ENCODE measurements at places on chromosomes 4 and X.

GRCh38 chr4:38179690-38180377, 219.6 kb downstream of the PTTG2 start:
- DNase-seq, result peak; percentile 88

DNA sequence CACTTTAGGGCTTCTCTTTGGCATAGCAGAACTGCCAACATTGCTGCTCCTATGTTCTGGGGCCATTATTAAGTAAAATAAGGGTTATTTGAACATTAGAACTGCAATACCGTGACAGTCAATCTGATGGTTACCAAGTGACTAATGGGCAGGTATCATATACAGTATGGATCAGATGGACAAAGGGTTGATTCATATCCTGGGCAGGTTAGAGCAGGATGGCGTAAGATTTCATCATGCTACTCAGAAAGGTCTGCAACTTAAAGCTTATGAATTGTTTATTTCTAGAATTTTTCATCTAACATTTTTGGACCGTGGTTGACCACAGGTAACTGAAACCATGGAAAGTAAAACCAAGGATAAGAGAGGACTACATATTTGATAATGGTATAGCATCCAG, 40.9 kb downstream of the BRCC3 start:
- DNase-seq, result no peak

GRCh38 chr4:40285692-40286091, 49.4 kb upstream of the CHRNA9 start:
- DNase-seq, result no peak

GRCh38 chrX:98380556-98380955, 1496.8 kb downstream of the RPA4 start:
- DNase-seq, result no peak

DNA sequence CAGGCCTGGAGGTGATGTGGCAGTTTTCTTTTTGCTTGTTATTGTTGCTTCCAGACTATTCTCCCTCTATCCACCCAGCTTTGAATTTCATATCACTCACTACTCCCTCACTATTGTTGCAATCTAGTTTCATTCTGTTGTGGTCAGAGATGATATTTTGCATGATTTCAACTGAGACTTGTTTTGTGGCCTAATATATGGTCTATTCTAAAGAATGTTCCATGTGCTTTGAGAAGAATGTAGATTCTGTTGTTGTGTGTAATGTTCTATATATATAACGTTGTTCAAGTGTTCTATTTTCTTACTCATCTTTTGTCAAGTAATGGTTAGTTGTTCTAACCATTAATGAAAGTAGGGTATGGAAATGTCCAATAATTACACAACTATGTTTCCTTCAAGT, 59.0 kb downstream of the THOC2 start:
- DNase-seq, result no peak
